ENCODE measurements at places on chromosomes 3 and 15.

DNA sequence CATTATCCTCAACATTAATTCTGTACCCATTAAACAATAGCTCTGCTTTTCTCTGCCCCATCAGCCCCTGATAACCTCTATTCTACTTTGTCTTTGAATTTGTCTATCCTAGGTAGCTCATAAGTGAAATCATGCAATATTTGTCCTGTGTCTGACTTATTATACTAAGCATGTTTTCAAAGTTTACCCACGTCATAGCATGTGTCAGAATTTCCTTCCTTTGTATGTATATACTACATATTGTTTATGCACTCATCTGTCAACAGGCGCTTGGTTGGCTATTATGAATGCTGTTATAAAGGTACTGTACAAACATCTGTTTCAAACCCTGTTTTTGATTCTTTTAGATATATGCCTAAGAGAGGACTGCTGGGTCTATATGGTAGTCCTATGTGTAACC lies 18.2 kb downstream of the CSNK1G1 start:
- no peak for DNase-seq

DNA sequence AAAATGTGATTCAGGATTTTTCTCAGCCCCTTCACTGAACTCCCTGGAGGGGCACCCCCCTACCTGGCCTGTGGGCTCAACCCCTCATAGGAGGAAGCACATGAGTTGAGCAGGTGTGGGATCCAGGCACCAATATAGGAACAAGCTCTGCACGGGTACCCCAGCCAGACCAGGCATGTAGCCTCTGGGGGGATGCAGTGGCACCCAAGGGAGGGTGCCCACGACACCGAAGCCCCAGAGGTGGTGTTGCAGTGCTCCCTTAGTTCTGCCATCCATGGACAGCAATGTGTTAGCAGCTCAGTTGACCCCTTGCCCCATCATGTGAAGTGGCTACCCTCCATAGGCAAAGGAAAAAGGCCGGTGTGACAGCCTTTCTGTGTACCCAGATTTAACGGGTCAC lies 30.9 kb upstream of the BCHE start:
- DNase-seq, result no peak

DNA sequence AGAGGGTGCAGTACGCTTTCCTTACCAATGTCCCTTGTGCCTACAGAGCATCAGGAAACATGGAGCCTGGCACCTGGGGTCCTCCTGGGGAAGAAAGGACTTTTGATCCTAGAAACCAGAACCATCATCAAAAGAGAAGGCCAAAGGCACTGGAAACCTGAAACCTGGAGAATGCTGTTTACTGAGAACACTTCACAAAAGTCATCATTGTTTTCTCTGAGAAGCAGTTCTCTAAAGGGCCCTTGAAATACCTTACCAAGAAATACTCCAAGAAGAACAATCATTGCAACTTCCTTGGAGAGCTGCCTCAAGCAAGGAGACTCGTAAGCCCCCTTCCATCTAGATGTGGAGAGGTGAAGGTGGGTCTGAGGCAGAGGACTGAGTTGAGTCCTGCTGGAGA lies 66.0 kb downstream of the TLE3 start:
- no peak for DNase-seq

DNA sequence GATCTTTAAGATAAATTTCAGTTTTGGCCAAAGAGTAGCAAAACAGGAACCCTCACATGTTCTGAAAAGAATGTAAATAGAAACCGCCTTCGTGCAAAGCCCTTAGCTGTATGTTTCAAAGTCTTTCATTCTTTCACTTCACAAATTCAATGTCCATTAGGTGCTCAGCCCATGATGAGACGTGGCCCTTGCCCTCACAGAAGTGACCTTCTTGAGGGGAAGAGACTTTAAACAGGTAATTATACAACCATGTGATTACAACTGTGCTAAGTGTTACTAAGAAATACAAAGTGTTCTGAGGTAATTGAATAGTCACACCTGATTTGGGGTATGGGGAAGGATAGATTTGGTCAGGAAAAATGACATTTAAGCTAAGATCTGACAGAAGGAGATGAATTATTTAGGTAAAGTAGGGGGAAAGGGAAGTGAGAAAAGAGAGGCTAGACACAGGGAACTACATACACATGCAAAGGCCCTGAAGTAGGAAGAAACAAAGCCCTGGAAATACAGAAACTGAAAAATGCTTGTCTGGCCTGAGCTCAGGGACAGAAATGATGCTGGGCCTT lies 19.6 kb downstream of the HSPBAP1 start:
- no peak for DNase-seq

DNA sequence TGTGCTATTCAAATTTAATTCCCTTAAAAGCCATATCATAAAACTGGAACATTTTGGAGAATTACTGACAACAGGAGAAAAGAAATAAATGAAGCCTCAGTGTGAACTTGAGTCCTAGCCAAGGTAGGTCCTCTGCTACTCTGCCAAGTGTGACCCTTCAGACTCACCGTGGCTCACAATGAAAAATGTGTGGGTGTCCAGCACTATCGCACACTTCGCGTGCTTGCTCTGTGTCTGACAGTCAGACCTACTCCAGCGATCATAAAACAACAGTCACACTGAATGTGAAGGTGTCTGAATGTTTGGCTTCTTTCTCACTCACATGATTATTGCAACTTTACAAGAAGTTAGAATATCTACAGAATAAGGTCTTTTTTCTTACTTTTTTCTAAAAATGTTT lies 65.8 kb upstream of the TRA2B start:
- no peak for DNase-seq

DNA sequence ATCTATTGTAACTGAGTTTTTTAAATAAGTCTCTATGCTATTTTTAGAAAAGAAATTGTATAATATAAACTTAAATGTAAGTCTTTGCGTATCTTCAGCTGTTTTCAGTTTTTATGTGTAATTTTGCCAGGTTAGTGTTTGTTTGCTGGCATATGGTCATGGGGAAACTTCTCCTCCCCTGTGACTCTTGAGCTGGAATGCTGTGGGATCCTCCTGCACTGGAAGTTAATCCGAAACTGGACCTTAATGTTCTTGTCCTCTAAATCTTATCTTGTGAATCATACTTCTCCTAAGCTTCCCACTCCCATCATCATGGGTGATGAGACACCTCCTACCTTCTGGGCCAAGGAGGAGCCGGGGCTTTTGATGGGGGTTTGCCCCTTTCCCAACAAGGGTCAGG lies 52.4 kb upstream of the CHST2 start:
- no peak for DNase-seq

DNA sequence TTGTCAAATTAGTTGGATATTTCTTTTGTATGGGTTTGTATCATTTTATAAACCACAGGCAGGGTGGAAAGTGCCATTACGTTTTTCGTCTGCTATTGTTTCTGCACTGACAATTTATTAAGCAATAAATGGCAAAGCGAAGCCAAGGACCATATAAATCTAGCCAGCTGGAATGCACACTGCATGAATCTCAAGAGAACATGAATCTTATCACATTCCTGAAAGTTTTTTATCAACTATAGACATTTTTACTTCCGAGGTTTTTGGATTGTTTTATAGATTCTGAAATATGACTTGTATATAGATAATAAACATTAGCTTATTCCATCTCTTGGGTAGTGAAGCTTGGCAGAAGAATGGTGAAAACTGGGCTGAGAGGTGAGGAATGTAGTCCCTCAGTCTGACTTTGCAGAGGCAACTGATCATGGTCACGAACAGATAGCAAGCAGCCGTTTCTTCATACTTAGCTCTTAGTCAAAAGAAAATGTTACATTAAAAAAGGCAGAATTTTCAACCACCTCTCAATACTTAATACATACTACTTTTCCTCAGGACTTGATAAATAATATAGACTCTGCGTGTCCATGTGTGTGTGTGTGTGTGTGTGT lies 102.7 kb downstream of the OSBPL10 start:
- no peak for DNase-seq

GRCh38 chr3:187230011-187230410 lies 32.7 kb downstream of the RTP1 start:
- DNase-seq, result no peak

- DNase-seq, result no peak
Measured at GRCh38 chr3:134326760-134327593, 47.3 kb downstream of the AMOTL2 start.

DNA sequence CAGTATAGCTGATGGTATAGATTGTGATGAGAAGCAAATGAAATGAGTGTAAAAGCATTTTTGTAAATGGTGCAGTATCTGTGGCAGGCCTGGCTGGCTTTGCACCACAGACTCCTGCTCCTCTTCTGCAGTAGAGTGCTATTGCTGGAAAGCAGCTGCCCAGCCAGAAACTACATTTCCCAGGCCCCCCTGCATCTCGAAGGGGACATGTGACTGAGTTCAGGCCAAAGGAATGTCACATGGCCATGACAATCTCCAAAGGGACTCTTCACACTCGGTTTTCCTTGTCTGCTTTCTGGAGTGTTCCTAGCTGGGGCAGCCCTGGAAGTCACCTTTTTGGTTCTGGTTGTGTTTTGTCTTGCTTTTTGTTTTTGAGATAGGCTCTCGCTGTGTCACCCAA lies 277.1 kb downstream of the SUCLG2 start:
- DNase-seq, result no peak

DNA sequence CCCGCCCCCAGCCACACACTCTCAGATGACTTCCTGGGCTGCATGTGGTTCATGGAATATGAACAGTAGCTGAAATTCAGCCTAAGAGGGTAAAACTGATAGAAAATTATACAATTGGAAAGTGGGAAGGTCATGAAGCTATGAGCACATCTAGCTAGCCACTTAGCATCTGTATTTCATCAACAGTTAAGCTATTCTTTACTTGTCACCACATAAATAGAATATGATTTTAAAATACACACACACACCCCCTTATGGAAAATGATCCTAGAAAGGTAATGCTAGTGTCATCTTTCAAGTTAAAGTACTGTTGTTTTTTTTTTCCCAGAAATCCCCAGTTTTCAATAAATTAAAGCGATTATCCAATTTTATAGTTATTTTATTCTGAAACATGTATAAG lies 3.6 kb downstream of the MAP4 start:
- DNase-seq, result no peak

- no peak for DNase-seq
Measured at GRCh38 chr15:81293728-81294515, 30.0 kb downstream of the STARD5 start.

DNA sequence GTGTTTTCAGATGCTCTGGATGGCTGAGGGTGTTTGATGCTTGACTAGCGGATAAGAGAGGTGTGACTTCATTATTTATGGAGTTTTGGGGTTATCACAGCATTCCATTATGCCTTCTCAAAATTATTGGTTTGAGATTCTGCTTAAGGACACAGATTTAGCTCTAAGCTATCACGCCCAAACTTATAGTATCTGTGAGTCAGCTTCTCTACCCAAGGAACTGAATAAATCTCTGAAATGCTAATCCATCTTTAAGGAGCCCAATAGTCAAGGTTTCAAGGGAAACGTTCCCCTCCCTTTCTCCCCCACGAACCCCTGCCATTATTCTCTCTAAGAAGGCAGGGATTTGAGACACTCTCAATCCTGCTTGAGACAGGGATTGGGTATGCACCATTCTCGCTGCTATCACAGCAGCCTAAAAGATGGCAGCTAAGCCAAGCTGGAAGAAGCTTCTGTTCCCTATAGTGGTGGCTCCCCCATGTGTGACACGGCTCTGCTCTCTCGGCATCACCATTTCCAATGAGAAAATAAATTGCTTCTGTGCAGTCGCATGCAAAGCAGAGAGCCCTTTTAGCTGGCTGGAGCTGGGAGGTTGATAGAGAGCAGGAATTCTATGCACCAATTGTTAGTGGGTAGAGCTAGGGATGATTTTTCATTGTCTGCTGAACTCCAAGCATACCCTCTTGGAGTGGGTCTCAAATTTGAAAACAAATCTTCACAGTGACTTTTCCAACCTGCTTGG lies 151.1 kb downstream of the IL20RB start:
- no peak for DNase-seq

- DNase-seq, result no peak
Measured at GRCh38 chr15:70035051-70035718, 62.5 kb downstream of the TLE3 start.

GRCh38 chr15:70504299-70504951 lies 258.9 kb downstream of the UACA start:
- DNase-seq, result no peak

GRCh38 chr3:155323063-155323666 lies 29.7 kb upstream of the STRIT1 start:
- no peak for DNase-seq

DNA sequence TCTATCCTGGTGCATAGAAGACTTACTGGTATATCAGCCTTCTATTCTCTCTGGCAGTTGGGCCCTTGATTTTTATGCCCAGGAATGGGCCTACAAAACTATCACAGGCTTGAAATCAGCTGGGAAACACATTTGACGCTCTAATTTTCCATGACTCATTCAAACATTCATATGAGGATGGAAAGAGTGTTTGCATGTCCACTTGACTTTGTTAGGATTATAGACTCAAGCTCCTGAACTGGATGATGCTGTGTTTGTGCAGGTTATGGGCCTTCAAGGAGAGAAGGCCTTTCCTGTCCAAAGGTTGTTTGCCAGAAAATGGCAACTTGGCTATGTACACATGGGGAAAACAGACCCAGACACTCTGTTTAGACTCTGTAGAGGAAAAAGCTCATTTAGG lies 219.9 kb downstream of the GAP43 start:
- no peak for DNase-seq

DNA sequence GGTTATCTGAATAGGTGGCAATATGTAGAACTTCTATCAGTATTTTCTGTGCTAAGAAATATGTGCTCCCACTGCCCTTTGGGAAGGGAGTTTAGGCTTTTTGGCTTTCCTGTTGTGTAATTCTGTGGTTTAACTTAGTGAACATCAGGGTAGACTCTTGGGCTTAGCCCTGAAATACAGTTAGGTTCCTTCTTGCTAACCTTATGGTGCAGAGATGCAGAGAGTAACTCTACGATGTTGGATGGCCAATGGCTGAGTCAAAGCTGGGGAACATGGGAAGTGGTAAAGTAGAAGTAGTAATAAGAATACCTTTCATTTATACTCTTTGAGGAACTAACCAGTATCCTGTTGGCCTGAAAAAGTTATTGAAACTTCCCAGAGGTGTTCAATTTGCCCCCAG lies 80.8 kb upstream of the IL12A start:
- no peak for DNase-seq

- DNase-seq, result no peak
Measured at GRCh38 chr15:65343374-65343981, 34.3 kb downstream of the IGDCC3 start.

GRCh38 chr15:76252249-76252648 lies 59.0 kb downstream of the ETFA start:
- DNase-seq, result no peak

DNA sequence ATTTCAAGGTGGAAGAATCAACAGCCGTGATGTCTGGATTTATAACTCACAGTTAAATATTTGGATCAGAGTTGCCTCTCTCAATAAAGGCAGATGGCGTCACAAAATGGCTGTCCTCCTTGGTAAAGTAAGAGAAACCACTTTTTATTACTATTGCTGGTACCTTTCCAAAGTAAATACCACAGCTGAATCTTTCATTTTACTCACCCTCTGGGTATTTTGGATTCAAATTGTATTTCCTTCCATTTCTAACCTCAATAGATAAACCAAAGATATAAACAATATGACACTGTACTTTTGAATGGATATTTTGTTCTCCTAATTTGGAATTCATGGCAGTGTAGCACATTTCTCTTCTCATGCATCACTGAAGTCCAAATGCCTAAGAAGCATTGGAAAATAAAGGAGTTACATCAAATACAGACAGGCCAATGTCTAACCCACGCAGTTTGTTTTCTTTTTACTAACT lies 29.5 kb downstream of the KLHL24 start:
- DNase-seq, result no peak

GRCh38 chr3:54628888-54629441 lies 298.9 kb downstream of the LRTM1 start:
- DNase-seq, result no peak

GRCh38 chr3:40452562-40452875 lies 4.6 kb upstream of the RPL14 start:
- no peak for DNase-seq
